ELR (cell line): ENCODE measurements at places on chromosomes 4 and X.

- no peak for DNase-seq
Measured at GRCh38 chrX:65635378-65635777, 32.1 kb upstream of the MSN start.

- DNase-seq = peak; percentile 61
Measured at GRCh38 chr4:35124106-35124505, 1120.2 kb downstream of the ARAP2 start.

DNA sequence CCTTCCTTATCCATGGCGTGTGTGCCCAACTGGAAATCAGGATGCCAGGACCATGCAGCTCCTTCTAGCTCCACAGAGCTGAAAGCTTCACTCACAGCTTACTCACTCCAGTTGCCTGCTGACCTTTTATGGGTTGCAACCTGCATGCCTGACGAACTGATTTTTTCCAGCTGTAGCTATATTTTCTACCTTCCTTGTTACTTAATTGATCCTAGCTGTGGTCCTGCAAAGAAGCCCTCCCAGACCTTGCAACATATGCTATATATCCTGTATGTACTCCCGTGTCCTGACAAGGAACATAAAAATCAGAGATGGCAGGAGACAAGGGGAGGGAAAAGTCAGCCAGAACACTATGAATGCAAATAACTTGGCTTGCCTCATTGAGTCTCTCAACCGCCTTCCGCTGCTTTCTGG lies 135.3 kb upstream of the LDB2 start:
- DNase-seq = no peak

DNA sequence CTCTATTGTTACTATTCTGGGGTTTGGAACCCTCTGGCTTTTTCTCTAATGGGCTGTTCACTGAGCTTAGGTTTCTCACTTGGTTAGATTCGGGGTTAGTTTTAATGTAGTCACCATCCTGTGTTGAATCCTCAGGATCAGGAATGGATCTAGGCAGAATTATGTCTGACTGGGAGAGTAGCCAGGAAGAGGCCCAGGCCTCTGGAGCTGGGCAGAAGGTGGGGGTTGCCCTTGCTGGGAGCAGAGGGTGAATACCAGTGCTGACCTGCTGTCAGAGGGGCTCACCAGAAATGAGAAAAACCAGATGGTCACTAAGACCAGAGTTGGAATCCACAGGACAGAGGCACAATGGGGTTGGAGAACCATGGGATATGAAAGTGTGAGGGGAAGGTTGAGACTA lies 126.6 kb upstream of the SLC4A4 start:
- DNase-seq = no peak

DNA sequence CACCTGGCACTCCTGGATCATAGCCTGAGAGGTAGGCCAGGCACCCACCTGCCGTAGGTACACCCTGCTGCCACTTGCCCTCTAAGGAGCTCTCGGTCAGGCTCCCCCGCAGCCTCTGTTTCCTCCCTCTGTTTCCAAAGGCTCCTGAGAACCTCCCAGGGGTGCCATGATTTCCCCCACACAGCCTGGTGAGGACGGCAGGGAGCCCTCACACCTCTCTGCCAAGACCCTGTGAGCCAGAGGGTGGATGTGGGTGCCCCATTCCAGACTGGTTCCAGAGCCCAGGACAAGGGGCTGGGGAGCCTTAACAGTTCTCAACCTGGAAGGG lies 1.6 kb upstream of the ABLIM2 start:
- DNase-seq = no peak

- DNase-seq = no peak
Measured at GRCh38 chr4:169976951-169977350, 49.2 kb downstream of the MFAP3L start.

DNA sequence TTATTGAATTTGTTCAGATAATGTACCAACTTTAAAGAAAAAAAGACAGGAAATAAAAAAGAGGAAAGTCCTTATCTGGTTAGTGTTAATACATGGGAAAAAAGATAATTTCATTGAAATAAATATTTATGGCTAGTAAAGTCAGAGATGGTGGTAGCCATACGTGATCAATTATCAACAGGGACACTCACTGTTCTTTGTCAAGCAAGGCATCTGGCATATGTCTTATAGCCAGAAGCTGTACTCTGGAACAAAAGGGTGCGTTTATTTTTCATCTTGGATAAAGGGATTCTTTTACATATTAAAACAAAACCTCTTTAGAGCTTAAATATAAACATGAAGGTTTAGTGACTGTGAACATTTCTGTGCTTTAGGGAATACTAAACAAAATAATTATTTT lies 26.7 kb downstream of the HDX start:
- DNase-seq = no peak

DNA sequence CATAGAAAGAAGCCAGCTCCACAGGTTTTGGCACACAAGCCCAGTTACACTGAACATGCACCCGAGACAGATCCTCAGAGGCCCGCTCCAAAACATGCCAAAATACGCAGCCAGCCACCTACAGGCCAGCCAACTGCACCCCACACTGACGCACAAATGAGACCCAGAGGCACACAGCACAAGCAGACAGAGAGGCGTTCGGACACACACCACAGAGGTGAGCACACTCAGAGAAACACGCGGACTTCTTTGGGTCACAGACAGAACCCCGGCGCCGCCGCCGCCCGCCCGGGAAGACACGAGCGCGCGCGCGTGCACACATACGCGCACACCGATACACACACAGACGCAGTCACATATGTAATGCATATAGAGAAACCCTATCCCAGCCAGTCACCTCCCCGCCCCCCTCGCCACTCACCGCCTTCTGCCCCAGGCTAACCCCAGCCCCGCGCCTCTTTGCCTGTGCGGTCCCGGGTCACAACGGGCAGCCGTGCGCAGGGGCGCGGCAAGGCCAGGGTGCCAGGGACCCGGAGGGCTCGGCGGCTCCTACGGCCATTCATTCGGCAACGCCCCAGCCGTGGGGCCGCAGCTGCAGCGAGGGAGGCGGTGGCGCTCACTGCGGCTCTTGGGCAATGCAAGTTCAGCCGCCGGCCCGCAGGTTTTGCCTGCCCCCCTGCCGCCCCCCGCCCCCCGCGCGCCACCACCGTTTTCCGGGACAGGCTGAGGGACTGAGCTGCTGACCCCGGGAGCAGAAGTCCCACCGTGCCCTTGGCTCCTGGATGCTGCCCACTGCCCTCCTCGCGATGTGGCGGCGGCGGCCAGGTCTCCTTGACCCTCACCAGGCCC lies 553 bp downstream of the SEPTIN6 start:
- peak; percentile 47 for DNase-seq

GRCh38 chrX:43655151-43656004 lies 721 bp upstream of the MAOA start:
- peak; percentile 14 for DNase-seq

- DNase-seq = no peak
Measured at GRCh38 chr4:147943159-147943638, 211.3 kb downstream of the ARHGAP10 start.

DNA sequence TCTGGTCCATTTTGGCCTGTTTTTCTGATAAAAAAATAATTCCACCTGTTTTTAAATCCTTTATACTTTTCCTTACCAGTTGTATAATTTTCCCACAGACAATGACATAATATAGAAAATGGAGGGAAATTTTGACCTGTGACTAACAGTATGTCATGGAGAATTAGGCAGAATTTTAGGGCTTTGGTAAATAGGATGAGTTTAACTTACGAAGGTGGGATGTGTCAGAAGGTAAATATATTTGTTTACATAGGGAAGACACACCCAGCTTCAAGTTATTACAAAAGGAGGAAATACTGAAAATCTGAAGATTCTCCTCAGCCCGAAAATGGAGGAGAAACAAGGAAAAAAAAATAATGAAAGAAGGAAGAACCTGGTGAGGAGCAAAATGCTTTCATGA lies 64.6 kb upstream of the PPP3CA start:
- DNase-seq = no peak

DNA sequence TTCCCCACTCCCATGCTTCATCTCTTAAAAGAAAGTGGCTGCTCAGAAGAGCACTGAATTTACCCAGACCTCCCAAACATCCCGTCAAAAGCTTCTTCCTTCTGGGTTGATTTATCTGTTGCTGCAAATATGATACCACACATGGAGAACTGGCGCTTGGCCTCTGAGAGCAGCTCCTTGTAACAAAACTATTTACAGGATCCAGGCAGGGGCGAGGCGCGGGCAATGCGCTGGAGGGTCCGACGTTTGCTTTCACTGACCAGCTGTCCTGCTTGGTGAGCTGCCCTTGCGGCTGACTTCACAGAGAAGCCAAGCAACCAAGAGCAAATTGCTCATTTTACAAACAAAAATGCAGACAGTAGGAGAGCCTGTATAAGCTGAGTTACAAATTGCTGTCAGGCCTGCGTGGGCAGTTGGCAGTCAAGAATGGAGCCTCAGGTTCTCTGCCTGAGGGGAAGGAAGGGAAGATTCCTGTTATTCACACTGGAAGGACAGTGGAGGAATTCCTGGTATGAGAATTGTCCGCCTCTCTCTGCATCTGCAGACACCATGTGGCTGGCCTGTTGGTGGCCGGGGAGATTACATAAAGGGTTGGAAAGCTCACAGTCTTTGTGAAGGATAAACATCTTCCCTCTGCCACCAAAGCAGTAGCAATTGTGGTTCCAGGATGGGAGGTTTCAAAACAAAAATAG lies 192.2 kb upstream of the LEF1 start:
- peak; percentile 81 for DNase-seq

GRCh38 chr4:105129286-105130040 lies 17.2 kb upstream of the TET2 start:
- DNase-seq = no peak

DNA sequence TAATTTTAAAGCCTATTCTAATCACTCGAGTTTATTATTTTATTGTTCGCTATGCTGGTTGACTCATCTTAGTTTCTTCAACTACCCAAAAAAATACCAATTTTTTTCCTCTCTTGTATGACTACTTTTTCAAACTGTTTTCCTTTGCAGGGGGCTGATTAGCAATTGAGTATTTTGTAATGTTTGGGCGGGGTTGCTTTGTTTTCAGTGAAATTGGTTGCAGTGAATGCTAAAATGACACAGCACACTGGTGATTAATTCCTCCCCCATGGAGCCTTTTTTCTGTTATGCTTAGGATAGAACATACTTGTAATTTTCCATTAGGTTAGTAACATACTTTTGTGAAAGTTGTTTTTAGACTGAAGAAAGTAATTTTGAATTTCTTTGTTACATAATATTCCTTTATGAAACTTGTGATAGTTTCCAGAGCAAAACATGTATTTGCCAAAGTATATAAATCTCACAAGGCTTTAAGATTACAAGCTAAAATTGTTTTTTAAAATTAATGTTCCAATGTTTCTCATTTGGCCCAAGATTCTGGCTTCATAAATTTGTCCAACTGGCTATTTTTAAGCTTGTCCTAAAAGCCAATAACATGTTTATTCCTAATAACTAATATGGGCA lies 120.4 kb downstream of the CHIC1 start:
- DNase-seq = peak; percentile 4
